ENCODE measurements at places on chromosomes 2 and 18. TPM values are rescaled to one million over a fixed set of nuclear protein-coding genes. Genes with fewer than 3 reads are reported as not detected.

ACTG2 gene
- total RNA-seq: not detected

EGR4 gene
- not detected for total RNA-seq

MATN3 gene
- total RNA-seq: not detected

GREB1 gene
- 0.33 TPM for total RNA-seq

GKN1 gene
- total RNA-seq: not detected

IRS1 gene
- 7.4 TPM for total RNA-seq

CNOT11 gene
- 60.3 TPM for total RNA-seq
